GM04504 (cell line): ENCODE measurements at places on chromosomes 4 and X.
A peak's percentile ranks its signal among the peaks of the same experiment; 100 is the strongest.

- DNase-seq = no peak
Measured at GRCh38 chr4:114334884-114335330, 263.7 kb upstream of the UGT8 start.

DNA sequence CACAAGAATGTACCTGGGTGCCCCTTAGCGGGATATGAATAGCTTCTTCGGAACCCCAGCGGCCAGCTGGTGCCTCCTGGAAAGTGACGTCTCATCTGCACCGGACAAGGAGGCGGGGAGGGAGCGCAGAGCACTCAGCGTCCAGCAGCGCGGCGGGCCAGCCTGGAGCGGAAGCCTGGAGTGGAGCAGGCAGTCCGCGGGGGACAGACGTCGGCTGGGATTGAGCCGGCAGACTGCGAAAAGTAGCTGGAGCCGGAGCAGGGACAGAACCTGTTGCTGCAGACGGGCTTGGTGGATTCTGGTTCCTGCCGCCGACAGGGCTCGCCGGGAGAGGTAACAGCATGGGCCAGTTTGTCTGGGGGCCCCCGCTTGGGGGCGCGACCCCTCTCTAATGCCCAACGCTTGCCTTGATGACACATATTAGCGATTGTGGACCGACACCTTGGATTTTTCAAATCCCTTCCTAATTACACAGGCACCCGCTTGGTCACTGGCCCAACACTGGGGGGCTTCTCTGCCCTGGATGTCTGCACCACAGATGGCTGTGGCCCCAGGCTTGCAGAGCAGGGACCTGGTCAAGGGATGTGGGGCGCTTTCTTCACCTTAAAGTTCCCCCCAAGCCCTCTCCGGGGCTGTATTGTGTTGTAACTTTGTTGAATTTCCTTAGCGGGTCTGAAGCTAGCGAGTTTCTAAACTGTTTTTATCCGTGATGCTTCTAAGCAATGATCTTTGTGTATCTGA is at the start of gene NPFFR2:
NPFFR2 (plus strand) TSS at position 133 of the 741 bp plus-strand sequence. CDS start 96,592 bp downstream, outside the sequence.
- no peak for DNase-seq

DNA sequence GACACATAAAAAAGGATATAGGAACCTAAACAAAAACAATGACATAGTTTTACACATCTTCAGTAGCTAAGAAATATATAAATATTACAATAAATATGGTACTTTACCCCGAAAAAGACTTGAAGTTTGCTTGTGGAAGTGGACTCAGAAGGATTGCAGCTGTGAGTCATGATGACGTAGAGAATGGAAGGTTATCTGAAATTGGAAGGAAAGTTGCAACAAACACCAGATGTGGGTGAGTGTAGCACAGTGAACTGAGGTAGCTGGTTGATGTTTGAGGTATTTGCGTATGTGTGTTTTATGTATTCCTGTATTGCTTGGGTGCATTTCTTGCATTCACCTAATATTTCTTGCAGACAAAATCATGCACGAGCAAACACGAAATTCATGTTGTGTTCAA is 113.0 kb downstream of the ARX start:
- peak; percentile 14 for DNase-seq

DNA sequence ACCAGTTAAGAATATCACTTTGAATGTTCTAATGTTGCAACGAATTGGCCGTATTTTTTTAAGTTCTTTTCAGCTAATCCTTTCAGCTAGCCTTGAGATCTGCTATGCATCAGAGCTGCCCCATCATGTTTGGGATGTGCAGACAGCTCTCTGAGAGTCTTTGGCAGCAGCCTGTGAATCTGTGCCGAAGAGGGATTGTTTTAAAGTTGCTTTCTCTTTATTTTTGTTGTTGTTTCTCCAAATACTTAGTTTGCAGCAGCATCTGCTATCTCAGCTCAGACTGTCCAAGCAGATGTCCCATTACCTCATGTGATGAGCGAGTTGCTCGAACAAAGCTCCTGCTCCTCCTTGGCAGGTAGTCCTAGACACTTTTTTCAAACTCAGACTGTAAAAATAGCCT is 1002.5 kb upstream of the INTU start:
- DNase-seq = no peak

DNA sequence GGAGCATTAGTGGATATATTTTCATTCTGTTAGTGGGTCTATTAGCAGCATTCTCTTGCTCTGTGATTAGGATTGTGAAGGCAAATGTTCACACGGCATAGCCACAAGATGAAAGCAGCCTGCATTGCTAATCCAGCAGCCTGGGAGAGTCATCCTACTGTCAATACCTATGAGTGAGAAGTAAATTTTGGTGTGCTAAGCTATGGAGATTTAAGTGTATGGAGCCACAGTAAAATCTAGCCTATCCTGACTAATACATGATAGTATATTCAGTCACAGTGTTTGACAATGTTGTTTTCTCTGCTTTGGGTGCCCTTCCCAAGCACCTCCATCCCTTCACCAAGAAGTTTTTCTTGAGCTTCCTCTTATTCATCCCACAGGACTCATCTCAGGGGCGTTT is 47.2 kb upstream of the TMPRSS11F start:
- DNase-seq = no peak

GRCh38 chrX:94256396-94256795 is 582.4 kb downstream of the FAM133A start:
- no peak for DNase-seq

DNA sequence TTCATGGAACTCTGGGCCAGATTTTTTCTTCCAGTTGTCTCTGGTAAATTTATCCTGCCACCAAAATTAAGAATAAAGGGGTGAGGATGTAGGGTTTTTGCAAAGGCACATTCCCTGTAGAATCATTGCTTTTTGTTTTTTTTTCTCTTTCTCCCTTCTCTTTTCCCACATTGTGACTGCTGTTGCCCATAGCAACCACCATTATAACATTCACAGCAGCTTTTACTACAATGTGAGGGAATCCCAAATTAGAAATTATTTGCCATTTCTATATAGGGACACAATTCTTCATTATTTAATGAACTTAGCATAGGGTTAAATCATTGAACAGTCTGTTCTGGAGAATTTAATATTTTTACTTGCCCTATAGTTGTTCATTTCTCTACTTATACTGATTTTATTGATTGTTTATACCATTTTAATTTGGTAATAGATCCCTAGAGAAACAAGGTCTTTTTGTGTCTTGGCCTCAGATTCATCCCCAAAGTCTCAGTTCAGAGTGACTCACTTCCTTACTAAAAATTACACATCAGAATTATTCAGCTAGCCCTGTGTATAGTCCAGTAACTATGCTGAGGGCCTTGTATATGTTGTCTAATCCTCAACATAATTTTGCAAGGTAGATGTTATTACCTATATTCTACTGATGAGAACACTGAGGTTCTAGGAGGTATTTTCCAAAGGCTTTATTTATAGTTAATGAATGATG is 80.8 kb upstream of the ANK2 start:
- no peak for DNase-seq

GRCh38 chr4:13524504-13525243 is 19.6 kb downstream of the NKX3-2 start:
- no peak for DNase-seq

DNA sequence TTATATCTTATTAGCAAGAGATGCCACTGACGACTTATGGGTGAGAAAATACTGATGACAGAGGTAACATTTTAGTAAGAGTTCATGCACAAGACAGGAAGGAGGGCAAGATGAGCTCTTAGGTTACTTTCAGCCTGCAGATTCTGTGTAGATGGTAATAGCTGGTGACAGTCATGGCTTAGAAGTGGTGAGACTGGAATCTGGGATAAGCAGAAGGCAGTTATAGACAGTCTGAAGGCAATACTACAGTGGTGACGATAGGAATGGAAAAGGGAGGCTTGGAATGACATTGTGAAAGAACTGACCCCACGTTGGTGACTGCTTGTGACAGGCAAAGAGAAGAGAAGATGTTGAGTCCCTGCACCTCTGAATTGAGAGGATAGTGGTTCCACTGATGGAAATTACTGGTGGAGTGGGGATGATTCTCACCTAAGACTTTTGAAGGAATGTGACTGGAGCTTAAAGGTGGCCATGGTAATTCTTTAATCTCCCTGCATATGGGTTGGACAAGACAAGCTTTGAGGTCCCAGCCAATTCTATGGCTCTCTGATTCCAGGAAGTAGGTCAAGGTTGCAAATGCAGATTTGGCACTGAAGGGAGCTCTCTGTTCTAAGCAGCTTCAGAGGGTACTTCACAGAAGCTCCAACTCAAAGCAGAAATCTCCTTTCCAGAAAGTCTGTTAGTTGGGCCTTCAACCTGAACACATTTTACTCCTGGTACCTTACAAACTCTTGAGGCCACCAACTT is 99.7 kb downstream of the RASL11B start:
- no peak for DNase-seq

- DNase-seq = no peak
Measured at GRCh38 chr4:169243825-169244609, 26.7 kb downstream of the SH3RF1 start.

GRCh38 chr4:73653695-73654106 is 33.5 kb upstream of the RASSF6 start:
- DNase-seq = peak; percentile 30

DNA sequence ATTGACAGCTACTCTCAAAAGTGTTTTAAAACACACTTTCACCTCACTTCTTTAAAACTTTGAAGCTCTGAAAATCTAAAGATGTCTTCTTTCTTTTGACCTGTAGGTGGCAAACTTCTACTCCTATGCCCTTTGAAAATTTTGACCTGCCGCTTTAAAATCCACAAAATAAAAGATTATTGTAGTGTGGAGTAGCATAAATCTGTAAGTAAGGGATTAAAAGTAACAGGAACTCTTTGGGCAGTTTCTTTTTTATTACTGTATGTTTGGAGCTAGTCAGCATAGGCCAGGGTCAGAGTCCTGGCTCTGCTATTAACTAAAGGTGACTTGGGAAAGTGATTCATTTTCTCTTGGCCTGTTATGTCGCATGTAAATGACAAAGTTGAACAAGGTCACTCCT is 25.5 kb downstream of the BBS12 start:
- DNase-seq = no peak

GRCh38 chr4:184821242-184821641 is 4.5 kb downstream of the ACSL1 start:
- no peak for DNase-seq

DNA sequence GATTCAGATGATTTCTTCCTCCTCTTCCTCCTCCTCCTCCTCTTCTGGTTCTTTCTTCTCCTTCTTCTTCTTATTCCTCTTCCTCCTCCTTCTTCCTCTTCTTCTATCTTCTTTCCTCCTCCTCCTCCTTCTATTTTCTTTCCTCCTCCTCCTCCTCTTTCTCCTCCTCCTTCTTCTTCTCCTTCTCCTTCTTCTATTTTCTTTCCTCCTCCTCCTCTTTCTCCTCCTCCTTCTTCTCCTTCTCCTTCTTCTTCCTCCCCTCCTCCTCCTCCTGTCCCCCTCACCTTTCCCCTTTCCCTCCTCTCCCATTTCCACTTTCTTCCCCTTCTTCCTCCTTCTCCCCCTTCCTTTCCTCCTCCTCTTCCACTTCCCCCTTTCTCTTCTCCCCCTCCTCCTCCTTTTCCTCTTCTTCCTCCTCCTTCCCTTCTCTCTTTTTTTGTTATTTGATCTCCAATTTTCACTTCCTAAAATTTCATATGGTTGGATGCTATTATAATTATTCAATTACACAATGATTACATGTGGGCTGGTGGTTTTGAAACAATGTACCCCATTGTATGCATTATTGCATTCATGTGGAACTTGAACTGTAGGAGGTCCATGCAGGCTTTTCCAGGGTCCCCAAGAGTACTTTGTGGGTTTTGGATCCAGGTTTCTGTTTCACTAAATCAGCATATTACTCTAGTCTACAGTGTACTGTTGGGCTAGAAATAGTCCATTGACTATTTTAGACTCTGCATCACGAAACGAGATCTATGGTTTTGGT is 68.1 kb downstream of the SORBS2 start:
- DNase-seq = no peak

GRCh38 chr4:130632731-130633604 is 1537.0 kb downstream of the C4orf33 start:
- no peak for DNase-seq

DNA sequence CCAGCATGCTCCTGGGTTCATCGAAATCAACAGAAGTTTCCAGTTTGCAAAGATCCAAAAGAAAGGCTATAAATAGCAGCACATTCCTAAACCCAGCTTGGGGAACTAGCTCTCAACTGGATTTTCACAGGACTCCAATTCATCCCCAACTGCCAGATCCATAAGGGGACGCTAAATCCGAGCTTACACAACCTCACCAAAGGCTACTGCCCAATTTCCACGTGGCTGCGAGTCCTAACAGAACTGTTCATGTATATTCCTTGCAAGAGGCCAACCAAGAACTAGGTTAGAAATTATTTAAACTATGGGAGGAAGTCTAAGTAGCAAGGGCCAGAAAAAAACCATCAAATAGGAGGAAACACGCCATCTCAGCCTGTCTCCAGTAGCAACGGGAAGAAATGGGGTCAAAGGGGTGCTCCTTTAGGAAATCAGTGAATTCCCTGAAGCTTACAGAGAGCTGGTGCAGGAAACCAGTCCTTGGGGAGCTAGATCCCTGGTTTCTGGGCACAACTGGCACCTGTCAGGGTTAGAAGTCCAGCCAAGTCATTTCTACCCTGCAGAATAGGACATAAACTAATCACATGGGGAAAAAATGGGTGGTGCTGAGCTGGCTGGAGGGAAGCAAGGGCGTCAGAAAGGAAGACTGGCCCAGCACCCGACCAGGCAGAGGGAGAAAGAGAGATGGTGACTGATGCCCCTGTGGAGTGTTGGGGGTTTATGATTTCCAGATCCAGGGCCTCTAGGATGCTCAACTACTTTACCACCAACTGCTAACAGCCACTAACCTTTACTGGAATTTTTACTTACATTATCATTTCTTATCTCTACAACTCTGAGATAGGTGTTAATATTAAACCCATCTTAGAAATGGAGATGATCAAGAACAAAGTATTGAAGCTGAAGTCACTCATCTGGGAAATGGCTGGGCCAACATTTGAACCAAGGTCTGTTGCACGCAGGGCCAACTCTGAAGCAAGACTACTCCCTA is 20.5 kb downstream of the RELL1 start:
- no peak for DNase-seq

DNA sequence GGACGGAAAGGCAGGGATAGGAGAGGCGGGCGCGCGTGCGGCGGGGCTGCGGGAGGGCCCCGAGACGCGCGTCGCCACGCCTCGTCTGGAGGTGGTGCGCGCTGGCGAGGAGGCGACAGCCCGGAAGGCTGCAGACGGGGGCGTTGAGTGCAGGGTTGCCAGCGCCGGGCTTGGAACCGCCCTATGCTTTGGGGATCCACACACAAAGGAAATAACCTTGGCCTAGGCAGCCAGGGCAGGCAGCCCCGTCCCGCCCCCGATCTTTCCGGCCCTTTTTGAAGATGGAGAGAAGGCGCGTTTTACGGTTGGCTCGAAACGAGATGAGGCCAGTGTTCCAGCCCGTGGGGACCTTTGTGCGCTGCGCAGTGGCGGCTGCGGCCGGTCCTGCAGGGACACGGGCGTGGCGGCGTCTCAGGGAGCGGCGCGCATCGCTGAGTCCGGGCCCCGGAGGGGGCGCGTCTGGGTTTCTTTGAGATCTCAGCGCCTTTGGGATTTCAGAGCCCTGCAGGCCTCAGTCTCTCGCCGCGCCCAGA is 50.8 kb upstream of the TRIM2 start:
- DNase-seq = no peak

DNA sequence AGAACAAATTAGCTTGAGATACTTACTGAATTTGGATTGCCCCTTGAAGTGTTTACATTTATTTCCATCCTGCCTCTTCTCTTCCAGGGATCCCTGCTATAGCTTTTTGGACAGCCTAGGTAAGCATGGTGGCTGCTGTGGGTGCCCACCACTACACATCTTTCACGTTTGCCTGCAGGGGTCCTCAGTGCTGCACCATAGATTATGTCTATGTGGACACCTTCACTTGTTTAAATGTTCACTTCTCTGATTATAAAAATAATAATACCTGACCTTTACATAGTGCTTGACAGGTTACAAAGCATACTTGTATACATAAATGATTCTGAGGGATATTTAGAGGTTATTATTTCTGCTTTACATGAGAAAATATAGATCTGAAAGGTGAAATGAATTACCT is 67.9 kb upstream of the SLC4A4 start:
- no peak for DNase-seq
